ENCODE measurements at places on chromosomes 16 and 17. TPM values are rescaled to one million over a fixed set of nuclear protein-coding genes. Genes with fewer than 3 reads are reported as not detected.

DNA sequence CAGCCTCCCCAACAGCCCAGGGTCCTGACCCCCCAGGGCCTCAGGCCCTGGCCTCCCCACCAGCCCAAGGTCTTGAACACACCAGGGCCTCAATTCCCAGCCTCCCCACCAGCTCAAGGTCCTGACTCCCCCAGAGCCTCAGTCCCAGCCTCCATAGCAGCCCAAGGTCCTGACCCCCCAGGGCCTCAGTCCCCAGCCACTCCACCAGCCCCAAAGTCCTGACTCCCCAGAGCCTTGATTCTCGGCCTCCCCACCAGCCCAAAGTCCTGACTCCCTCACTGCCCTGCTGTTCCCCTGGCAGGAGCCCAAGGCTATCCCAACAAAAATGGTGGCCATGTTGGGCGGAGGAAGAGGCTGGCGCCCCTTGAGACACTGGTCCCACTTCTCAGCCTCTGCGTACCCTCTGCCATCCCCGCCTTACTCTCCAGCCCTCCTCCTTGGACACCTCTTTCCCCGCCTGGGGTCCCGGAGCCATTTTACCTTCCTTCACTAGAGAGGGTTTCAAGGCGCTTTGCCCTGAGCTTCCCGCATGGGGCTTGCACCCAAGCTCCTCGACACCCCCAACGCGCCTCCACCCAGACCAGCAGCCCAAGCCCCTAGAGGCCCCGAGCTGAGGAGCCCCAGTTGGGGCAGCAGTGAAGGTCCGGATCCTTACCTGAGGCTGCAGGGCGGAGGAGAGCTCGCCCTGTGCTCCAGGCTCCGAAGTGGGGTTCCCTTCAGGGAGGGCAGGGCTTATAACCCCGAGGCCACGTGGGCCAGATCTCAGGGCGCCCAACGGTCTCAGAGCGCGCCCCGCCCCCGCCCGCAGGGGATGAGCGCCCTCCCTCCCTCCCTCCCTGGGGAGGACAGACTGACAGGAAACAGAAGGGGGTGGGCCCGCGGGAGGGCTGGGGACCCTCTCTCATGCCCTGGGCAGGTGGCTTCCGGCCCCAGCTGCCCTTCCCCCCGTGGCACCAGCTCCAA, 3.5 kb upstream of the TSPOAP1 start:
- no peak for DNase-seq

GRCh38 chr17:10177131-10177912, 21.1 kb downstream of the GAS7 start:
- peak; percentile 35 for DNase-seq

DNA sequence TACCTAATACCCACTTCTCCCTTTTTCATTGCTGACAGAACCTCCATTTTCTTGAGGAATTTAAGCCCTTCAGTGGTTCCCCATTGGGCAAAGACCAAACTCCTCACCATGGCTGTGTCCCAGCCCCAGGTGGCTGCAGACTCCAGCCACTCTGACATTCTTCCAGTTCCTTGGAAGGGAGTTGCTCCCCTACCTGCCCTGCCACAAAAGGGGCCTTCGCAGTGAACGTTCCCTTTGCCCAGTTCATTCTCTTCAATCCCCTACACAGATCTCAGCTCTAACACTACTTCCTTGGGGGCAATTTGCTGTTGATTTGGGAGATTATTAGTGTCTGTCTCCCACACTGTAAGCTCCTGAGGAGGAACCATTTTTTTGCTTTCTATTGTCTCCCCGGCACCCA, 3.2 kb upstream of the AKTIP start:
- no peak for DNase-seq

GRCh38 chr16:23131931-23132621, 17.2 kb downstream of the USP31 start:
- DNase-seq, result no peak

Gene LRRC37A2
- polyA plus RNA-seq, result 4.5 TPM
